Cardiac fibroblast (primary cell): ENCODE measurements at places on chromosomes 13 and 19.

DNA sequence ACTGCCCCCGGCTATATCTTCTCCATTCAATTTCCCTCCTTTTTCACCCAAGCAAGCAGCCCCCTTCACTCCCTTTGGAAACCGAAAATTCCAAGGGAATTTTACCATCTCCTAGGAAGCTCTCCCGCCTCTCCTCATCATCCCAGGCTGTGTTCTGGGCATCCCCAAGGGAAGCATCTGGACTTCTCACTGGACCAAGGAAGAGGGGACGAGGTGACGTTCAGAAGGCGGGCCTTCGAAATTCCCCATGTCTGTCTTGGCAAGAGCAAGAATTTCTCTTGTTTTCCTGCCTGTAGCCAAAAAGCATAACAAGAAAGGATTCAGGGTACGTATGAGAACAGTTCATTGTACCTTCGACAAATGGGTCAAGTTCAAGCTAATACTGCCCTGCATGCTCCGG is 6.1 kb downstream of the TPRX2 start:
- DNase-seq, result peak; percentile 1

DNA sequence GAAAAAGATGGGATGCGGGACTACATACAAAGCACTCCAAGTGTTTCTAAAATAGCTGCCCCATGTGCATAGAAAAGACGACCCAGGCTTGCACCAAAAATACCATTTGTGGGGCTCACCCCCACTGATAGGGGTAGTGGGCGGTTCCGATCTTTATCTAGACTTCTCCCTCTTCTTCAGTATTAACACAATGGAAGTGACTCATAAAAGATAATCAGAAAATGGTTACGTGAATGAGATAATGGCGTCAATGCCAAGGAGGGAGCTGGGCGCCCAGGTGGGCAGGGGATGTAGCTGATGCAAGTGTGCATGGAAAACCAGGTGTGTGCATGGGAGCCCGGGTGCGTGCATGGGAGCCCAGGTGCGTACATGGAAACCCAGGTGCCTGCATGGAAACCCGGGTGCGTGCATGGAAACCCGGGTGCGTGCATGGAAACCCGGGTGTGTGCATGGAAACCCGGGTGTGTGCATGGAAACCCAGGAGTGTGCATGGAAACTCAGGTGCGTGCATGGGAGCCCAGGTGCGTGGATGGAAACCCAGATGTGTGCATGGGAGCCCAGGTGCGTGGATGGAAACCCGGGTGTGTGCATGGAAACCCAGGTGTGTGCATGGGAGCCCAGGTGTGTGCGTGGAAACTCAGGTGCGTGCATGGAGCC is 32.7 kb downstream of the LAMP1 start:
- no peak for DNase-seq

- no peak for DNase-seq
These were observed 3.3 kb downstream of the LMO7 start for GRCh38 chr13:75639454-75639853.

- no peak for DNase-seq
These were observed 4.3 kb upstream of the ZDHHC20 start for GRCh38 chr13:21463424-21463823.

DNA sequence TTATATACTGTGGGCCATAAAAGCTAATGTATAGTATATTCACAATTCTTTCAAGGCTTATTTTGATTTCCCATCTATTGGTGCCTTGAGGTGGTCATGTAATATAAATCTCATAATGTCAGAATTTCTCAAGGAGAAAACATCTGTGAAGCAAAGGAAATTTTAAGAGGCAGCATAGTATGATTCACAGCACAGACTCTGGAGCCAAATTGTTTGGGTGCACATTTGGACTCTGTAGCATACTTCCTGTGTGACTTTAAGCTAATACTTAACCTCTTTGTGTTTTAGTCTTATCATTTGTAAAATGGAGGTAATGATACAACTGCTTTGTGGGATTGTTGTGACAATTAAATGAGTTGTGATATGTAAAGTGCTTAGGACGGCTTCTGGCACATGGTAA is 67.6 kb downstream of the PIBF1 start:
- DNase-seq, result peak; percentile 49

DNA sequence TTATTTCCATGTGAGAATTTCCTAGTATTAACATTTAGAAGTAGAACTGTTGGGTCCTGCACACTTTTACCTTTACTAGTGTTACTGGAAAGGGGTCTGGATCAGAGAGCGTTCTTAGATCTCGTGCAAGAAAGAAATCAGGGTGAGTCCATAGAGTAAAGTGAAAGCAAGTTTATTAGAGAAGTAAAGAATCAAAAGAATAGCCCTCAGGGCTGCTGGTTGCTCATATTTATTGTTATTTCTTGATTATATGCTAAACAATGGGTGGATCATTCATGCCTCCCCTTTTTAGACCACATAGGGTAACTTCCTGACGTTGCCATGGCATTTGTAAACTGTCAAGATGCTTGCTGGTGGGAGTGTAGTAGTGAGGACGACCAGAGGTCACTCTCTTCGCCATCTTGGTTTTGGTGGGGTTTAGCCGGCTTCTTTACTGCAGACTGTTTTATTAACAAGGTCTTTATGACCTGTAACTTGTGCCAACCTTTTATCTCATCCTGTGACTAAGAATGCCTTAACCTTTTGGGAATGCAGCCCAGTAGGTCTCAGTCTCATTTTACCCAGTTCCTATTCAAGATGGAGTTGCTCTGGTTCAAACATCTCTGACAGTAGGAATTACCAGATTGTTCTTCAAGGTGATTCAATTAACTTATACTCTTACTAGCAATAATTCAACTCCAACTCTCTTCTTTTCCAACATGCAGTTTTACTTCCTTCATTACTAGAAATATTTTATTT is 27.4 kb downstream of the NDFIP2 start:
- DNase-seq, result peak; percentile 10

DNA sequence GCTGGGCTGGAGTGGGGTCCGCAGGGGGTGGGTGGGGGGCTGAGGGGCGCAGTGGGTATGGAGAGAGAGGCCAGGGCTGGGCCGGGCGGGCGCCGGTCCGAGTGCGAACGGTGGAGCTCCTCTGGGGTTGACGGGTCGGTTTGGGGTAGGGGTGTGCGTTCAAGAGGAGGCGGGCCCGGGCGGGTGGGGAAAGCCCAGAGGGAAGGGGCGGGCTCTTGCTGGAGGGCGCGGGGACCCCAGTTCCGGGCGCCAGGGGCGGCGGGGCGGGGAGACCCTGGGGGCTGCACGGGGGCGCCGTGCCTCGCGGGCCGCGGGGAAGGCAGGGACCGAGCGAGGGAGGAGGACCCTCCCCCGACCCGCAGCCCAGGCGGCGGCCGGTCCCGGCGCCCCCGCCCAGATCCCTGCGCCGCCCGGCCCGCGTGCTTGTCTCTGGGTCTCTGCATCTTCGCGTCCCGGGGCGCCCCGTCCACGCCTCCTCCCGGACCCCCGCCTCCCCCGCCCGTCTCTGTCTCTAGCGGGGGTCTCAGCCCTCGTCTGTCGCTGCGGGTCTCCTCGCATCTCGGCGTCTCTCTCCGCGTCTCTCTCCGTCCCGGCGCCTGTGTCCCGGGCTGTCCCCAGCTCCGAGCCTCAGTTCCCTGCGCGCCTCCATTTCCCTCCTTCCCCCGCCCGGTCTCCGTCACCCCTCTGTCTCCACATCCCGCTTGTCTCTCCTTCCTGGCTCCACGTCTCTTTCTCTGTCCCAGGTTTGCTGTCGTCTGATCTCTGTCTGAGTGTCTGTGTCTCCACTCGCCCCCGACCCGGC is 8.3 kb upstream of the SHISA7 start:
- DNase-seq, result no peak

GRCh38 chr19:41546386-41546789 is 29.6 kb upstream of the CEACAM21 start:
- no peak for DNase-seq

DNA sequence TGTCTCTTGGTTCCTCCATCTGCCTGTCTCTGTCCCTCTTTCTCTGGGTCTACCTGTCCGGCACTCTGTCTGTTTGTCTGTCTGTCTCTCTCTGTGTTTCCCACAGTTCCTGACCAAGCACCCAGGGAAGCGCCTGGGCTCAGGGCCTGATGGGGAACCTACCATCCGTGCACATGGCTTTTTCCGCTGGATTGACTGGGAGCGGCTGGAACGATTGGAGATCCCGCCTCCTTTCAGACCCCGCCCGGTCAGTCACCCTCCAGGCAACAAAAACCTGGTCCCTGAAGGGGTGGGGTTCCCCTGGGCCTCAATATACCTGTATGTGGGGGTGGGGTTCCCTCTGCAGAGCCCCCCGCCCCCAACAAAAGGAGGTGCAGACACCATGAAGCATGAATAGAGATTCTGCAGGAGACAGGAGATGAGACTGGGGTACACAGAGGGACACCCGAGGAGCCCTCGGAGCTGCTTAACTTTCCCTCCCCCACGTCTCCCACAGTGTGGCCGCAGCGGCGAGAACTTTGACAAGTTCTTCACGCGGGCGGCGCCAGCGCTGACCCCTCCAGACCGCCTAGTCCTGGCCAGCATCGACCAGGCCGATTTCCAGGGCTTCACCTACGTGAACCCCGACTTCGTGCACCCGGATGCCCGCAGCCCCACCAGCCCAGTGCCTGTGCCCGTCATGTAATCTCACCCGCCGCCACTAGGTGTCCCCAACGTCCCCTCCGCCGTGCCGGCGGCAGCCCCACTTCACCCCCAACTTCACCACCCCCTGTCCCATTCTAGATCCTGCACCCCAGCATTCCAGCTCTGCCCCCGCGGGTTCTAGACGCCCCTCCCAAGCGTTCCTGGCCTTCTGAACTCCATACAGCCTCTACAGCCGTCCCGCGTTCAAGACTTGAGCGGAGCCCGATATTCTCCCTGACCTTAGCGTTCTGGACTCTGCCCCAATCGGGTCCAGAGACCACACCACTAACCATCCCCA is 2.6 kb upstream of the CACNG7 start:
- peak; percentile 35 for DNase-seq

DNA sequence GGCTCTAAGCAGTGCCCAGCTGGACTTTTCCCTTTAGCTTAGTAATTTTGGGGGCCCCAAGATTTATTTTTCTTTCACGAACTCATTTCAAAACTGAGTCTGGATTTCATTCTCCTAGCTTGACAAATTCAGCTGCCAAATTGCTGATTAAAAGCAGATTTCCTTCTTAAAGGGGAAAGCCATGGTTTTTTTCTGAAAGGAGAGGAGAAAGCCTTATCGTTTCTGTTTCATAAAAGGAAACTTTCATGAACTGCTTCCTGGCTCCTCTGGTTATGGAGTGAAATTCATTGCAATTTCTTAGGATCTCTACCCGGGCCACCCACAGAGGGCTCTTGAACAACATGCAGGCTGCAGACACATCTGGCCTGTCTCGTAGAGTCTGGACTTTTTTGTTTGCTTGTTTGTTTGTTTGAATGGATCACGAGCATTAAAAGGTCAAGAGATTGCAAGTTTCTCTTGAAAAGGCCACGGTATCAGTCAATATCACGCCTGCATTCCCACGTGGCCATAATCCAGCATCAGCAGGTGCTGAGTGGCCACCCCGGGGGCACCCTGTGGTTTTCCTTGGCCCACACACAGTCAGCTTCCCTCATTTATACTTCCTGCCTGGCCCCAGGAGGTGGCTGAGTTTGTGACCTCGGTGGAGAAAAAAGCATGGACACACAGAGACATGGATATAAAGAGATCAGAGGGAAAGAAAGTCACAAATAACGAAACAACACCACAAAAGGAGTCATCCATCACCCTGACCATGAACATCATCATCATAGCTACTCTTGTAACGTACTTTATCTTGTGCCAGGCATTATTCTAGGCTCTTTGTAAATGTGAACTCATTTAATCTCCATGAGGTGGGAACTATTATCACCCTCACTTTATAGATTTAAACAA is 10.5 kb upstream of the KLK4 start:
- DNase-seq, result no peak

- DNase-seq, result no peak
These were observed 110.8 kb downstream of the TEX29 start for GRCh38 chr13:111431206-111431605.

DNA sequence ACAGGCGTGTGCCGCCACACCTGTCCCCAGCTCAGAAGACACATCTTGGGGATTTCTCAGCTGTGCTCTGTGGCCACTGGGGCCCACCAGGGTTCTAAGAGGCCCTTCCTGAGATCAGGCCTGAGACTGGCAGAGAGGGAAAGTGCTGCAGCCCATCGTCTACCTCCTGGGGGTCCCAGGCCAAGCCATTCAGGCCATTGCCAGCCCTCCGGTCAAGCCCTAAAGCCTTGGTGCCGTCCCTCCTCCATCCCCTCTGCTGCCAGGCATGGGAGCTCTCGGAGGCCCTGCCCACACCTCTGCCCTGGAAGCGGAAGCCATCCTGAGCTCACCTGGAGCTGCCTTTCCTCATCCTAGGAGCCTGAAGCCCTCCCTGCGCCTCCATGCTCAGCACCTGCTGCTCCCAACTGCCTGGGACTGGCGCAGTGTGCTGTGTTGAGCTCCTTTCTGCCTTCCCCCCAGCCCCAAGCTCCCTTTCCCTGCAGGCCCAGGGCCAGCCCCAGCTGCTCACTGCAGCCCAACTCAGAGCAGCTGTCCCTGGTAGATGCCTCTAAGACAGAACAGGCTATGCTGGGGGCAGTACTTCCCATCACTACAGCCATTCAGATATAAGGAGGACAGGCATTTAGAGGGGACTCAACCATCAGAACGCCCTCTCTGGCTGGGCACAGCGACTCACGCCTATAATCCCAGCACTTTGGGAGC is 2.9 kb downstream of the SLC7A9 start:
- DNase-seq, result no peak

GRCh38 chr19:49340069-49340864 is 5.1 kb downstream of the CD37 start:
- DNase-seq, result peak; percentile 25

GRCh38 chr19:45100846-45101252 is 7.9 kb downstream of the PPP1R37 start:
- no peak for DNase-seq

- peak; percentile 95 for DNase-seq
These were observed 1.1 kb upstream of the KCTD15 start for GRCh38 chr19:33795370-33796163.

DNA sequence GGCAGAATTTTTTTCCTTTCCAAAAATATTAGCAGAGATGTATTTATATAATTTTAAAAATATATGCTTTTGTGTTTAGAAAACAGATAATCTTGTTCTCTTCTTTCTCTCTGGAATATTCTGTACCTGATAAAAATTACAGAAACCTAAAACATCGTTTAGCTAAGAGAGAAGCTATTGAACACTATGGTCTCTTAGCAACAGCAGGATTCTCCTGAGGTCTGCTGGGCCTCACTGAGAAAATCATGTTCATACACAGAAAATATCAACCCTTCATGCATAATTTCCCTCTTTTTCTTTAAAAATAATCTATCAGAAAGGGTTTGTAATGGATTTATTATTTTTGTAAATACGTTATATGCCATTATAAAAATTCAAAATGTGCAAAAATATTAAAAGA is 242.2 kb downstream of the DCLK1 start:
- no peak for DNase-seq
